ENCODE measurements at places on chromosomes 2 and 18.
A peak's percentile ranks its signal among the peaks of the same experiment; 100 is the strongest.

DNA sequence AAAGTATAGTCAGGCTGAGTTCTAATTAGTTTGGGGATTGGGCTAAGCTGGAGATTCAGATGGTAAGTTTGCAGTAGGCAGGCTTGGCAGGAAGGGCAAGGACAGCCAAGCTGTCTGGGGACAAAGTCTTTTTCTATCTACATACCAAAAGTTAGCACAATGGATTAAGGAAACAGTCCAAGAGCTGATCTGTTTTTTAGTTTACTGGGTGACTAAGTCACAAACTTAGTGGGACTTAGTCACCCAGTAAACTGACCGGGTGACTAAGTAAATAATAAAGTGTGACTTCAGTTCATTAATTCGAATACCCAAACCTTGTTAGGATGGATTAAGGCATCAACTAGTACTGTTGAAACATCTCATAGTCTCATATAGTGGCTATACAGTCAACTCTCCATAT is 1386.0 kb upstream of the CELF4 start:
- no peak for DNase-seq

DNA sequence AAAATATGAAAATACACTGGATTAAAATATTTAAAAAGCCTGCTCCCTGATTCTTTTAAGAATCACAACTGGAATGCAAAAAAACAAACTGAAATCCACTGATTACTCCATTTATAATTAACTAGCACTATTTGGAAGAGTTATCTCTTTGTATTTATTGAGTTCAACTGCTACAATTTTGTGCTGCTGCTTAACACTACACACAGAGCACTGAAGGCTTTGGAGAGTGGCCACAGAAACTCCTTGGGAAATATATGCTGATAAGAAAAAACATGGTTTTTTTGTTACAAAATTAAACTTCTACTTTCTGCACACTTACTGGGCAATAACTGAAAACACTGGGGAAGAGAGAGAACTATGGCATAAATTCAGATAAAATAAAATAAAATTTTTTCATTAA is 19.8 kb upstream of the BZW1 start:
- no peak for DNase-seq

- DNase-seq = no peak
These were observed 117.9 kb downstream of the SETBP1 start for GRCh38 chr18:44798433-44799048.

DNA sequence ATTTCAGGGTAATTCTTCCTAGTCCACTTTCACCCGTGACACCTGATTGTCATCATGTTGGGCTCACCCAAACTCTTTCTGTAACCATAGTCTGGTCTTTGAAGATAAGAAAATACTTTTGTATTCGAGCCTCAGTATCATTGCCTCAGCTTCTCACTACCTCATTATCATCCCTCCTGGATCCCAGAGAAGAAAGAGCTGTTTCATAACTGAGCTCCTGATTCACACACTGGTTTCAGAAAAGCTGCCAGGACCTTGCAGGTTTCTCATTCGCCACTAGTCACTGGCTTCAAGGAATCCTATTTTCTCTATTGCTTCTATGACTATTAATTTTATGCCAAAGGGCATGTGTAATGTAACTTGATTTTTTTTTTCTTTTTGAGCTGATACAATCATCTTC is 2.9 kb upstream of the CRIM1 start:
- DNase-seq = no peak

GRCh38 chr2:10433947-10434885 is 13.9 kb downstream of the ODC1 start:
- no peak for DNase-seq

DNA sequence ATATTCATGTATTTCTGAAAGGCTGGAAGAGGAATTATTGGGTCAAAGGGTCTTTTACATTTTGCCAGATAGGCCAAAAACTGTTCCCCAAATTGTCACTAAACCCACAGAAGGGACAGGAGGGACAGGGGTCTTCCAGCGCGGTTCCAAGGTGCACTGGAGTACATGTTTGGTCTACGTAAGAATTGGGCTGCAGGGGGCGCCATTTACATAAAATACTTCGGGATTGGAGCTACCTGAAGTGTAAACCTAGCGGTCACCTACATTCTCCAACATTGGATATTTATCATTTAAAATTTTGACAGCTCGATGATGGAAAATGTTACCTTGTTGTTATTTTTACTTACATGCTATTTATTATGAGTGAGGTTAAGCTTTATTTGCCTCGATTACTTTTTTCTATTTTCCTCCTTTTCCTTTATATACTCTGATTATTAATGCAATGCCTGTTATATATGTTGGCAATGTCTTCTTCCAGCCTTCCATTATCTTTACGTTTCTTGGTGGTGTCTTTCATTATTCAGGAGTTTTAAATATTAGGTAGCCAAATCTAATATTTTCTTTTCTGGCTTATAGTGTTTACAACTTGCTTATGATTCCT is 43.0 kb upstream of the RAB6C start:
- DNase-seq = no peak

DNA sequence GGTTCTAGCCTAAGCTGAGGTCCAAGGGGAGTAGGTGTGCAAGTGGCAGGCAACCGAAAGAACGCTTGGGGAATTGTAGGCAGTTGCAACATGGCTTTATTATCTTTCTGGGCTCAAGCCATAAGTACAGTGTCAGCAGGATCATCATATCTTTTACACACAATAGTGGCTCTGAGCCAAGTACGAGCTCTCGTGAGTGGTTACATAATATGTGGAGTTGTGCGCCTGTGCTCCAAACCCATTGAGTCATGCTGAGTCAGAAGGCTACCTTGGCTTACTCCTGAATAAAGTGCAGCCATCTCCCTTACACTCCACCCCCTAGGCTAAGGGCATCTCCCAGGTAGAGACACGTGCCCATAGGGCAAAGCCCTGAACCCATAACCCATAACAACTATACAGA is 233.9 kb downstream of the SATB2 start:
- peak; percentile 33 for DNase-seq

DNA sequence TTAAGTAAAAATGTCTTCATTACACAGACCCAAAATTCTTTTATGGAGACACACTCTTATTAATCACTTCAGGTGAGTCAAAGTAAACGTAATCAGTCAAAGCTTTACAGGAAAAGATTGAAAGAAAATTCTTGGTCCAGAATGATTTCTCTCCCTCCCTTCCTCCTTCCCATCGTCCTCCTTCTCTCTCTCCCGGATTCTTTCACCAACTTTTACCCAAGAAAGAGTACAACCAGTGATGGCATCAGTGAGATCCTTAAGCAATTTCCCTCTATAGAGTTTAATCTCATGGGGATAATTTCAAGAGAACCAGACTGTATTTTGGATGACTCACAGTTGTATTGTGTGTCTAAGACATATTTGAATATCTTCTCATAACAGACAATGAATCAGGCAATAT is 258.1 kb downstream of the ALK start:
- DNase-seq = no peak

- no peak for DNase-seq
These were observed 108.0 kb downstream of the TWIST2 start for GRCh38 chr2:238955648-238956531.

DNA sequence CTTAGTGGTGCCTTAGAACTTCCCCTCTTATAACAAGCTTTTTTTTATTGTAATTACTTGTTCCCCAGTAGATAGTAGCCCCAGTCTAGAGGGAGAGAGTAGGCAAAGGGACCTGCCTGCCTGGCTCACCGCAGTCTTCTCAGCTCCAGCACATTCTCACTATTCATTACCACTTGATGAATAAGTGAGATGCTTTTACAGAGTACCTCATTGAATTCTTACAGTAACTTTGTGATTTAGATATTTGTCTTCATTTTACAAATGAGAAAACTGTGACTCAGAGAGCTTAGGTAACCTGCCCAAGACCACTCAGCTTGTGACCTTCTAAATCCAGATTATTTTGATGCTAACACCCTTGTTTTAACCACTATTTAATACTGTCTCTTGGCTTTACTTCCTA is 77.8 kb downstream of the CHRNA1 start:
- no peak for DNase-seq

DNA sequence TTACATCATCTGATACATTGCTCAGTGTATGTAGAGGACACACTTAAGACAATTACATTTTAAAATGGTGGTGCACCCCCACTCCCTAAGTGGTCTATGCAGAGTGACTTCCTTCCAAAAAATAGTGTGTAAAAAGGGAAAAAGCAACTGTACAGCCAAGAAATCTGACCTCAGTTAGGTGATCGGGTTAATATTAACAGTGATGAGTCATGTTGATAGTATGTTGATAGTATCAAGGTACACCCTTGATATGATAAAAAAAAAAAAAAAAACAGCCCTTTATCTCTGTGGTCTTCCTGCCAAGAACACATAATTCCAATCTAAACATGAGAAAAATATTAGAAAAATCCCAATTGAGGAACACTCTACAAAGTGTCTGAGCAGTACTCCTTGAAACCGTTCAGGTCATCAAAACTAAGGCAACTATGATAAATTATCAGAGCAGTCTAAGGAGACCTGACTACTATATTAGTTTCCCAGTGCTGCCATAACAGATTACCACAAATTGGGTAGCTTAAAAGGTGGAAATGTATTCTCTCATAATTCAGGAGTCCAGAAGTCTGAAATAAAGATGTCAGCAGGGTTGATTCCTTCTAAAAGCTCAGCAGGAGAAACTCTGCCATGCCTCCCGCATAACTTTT is 171.9 kb downstream of the ARHGAP28 start:
- no peak for DNase-seq

GRCh38 chr2:10337449-10338269 is 35.0 kb downstream of the HPCAL1 start:
- no peak for DNase-seq

- DNase-seq = no peak
These were observed 57.5 kb upstream of the CPO start for GRCh38 chr2:206881708-206882410.

DNA sequence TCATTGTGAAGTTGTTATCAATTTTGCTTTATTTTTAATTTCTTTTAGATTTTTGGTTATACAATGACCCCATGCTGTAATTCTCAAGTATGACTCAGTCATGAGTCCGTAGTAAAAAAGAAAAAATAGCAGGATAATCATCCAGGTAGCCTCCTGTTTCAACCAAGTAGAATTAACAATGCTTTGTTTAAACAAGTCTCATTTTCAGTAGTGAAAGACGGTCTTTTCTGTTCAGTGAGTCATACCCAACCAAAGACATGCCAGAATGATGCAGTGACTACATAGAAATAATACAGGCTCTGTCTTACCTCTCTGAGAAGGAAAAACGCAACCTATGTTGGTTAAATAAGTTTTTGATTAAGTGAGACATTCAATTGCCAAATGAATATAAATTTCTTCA is 67.8 kb upstream of the DSC1 start:
- no peak for DNase-seq

DNA sequence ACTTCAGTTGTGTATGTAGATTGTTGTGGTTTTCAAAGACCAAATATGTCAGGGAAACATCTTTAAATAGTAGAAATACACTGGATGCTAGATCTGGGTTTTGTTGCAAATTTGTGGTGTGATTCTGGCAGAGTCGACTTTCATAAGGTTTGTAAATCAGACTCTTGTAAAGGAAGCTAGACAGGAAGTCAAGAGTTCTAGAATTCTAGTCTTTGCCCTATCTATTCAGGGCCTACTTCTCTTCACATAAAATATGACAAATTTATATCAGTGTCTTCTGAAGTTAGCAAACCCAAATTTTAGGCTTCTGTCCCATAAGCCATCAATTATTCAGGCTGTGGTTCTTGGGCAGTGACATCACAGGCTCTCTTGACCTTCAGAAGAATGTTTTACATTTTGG is 1579.2 kb upstream of the PIK3C3 start:
- DNase-seq = no peak

- DNase-seq = no peak
These were observed 8.2 kb downstream of the MALL start for GRCh38 chr2:110107092-110108079.

GRCh38 chr2:177037569-177037968 is 175.0 kb upstream of the HNRNPA3 start:
- DNase-seq = no peak

GRCh38 chr2:188974164-188974563 is at the start of gene COL3A1:
TSS of gene COL3A1 (plus strand) at chr2:188974373. CDS start at chr2:188974490, 117 bp downstream.
- no peak for DNase-seq

DNA sequence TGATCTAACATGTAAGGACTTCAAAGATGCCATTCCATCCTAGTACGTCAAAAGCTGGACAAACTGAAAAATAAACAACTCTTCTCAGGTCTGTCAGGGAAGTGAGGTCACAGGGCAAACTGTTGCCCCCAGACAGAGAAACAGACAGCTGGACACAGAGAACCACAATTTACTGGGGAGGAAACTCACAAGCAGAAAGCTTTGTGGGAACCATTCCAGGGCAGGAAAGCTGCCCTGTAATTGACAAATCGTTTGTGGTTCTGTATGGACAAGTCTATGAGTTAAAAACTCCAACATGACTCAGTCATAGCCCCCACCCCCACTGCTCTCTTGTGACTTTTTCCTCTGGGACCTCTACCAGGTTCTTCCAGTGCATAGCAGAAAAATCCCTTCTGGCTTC is 28.4 kb downstream of the MCEE start:
- DNase-seq = peak; percentile 36

GRCh38 chr2:35035883-35036282 is 1319.7 kb upstream of the CRIM1 start:
- peak; percentile 0 for DNase-seq

DNA sequence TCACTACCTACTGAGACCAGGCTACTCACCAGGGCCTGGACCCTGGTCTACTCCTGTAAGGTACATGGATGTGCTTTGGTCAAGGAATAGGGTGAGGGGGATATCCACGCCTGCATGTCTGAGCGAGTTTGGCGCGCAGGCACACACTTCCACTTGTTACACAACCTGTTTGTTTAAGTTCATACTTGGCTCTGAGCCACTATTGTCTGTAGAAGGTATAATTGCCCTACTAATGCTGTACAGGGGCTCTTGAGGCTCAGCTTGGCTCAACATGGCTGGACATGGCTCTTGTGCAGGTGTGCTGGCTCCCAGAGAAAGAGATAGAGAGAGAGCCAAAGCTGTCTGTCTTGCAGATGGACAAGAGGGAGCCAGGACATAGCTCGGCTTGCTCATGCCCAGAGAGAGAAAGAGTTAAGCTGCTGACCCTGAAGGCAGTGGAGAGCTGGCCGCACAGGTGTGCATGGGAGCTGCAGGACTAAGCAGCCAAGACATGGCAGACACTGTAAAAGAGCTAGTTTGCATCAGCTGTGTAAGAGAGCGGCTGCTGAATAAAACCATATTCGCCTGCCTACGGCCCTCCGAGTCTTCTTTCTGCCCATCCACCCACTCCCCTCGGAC is 35.2 kb downstream of the NPPC start:
- no peak for DNase-seq

GRCh38 chr2:52312486-52312885 is 1280.6 kb upstream of the NRXN1 start:
- DNase-seq = no peak
